ENCODE measurements at places on chromosomes 11 and 22.
A peak's percentile ranks its signal among the peaks of the same experiment; 100 is the strongest.

DNA sequence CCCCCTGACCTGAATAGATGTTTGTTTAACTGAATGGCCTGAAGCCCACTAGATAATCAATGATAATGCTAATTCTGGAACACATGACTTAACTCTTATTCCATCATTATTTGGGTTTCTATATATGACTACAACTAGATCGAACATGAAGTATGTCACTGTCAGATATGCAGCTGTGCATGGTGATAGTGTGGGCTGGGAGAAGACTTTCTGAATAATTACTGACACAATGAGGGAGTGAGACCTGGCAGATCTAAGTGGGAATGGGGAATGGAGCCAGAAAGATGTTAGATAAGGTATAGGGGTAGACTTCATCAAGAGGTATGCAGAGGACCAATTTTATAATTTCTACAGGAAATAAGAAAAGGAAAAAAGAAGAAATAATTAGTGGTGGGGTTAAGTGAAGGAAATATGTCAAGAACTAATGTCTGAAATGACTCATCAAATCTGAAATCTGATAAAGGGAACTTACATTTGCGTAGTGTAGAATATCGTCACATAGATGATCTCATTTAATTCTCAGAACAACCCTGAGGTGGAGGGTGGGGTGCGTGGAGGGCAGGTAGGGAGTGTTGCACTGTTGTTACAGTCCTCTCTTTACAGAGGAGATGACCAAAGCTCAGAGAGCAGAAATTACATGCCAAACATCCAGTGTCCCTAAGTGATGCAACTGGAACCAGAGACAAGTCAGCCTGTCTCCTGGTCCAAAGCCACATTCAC, 68.2 kb upstream of the EED start:
- peak; percentile 48 for DNase-seq

DNA sequence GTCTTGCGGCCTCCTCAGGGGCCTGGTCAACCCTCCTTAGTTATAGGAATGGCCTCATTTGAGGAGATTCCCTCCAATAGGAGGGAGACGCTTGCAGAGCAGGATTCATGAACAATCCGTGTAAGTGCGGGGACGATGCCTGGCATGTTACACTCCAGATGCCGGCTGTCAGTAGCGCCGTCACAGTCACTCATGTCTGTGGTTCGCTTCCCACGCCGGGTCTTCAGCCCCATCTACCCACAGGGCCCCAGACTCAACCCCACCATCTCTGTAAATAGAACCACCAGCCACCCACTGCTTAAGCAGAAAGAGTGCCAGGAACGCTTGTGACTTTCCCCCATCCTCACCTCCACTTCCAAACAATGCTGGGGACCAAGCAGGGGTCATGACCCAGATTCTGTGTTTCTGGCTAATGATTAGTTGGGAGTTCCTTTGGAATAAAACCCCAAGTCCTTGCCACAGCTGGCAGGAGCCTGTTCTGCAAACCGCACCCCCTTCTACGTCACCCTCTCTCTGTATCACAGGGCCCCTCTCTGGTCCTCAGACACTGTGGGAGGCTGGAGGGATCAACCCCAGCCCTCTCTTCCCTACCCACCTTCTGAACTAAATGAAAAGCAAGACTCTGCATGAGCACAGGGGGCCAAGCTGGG, 38.8 kb upstream of the TOLLIP start:
- peak; percentile 8 for DNase-seq

DNA sequence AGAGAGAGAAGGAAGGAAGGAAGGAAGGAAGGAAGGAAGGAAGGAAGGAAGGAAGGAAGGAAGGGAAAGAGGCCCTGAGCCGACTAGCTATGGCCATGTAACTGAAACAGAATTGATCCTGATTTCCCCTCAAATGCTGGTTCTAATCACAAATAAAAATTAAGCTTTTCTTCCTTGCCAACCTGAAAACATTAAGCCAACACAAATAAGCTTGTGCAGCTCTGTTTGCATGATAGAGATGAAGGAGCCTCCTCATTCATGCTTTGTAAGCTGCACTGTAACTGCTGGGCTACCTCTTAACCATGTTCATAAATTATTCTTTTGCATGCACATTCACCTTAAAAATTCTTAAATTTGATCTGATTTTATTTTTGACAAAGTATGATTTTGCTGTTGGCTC, 27.7 kb upstream of the APOL5 start:
- no peak for DNase-seq

- no peak for DNase-seq
Measured at GRCh38 chr11:130849215-130849568, 67.1 kb downstream of the SNX19 start.

DNA sequence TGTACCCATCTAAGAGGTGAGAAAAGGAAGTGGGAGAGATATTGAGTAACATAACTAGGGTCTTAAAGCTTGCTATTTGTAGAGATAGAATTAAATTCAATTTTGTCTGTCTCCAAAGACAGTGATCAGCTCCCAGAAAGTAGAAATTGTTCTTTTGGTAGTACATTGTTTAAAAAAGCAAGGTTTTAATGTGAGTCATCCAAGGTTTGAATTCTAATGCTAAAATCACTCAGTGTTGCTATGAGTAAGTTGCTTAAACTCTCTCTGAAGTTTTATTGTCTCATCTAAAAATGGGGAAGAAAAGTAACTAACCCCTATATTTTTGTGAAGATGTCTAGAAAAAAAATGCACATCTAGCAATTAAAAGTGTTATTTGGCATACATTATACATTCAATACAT, 1004.5 kb upstream of the CCDC90B start:
- no peak for DNase-seq

GRCh38 chr11:79170321-79170720, 270.5 kb downstream of the TENM4 start:
- DNase-seq, result no peak

- no peak for DNase-seq
Measured at GRCh38 chr22:37502342-37503182, 16.4 kb upstream of the MFNG start.

GRCh38 chr11:34629711-34630110, 8.8 kb downstream of the EHF start:
- no peak for DNase-seq

- DNase-seq, result no peak
Measured at GRCh38 chr22:23124611-23125511, 16.9 kb downstream of the RSPH14 start.

GRCh38 chr11:87917111-87917510, 258.1 kb downstream of the RAB38 start:
- no peak for DNase-seq

- no peak for DNase-seq
Measured at GRCh38 chr11:11635443-11635842, 13.6 kb upstream of the GALNT18 start.

- no peak for DNase-seq
Measured at GRCh38 chr22:25120761-25121212, 78.9 kb upstream of the CRYBB3 start.

- DNase-seq, result no peak
Measured at GRCh38 chr11:10504490-10504889, 36.5 kb downstream of the RNF141 start.

DNA sequence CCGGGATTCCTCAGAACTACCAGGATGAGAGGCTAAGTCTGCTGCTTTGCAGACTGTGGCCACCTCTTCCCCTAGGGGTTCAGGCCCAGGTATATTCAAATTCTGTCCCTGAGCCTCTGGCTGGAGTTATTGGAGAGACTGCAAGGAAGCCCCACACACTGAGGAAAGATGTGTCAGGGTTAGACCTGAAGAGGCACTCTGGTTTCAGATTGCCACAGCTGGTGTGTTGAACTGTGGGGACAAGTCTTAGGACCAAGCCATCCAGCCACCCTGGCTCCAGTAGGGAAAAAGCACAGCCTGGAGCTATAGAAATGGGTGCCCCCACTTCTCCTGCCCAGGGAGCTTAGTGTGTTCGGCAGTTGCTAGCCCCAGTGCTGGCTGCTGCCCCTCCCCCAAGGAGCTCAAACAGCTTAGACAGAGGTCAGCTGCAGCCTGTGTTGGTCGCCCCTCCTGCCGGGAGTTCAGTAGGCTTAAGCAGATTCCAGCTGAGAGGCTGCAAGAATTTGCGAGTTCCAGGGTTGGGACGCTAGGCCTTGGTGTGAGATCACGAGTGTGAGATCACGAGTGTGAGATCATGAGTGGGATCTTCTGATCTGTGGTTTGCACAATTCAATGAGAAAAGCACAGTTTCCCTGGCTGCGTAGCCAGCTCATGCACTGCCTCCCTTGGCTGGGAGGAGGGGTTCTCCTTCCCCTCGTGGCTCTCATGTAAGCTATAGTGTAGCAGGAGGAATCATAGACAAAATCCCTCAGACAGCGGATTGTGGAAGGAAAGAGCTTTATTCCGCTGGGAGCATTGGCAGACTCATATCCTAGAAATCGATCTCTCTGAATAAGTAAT, 552.1 kb upstream of the CHORDC1 start:
- no peak for DNase-seq

DNA sequence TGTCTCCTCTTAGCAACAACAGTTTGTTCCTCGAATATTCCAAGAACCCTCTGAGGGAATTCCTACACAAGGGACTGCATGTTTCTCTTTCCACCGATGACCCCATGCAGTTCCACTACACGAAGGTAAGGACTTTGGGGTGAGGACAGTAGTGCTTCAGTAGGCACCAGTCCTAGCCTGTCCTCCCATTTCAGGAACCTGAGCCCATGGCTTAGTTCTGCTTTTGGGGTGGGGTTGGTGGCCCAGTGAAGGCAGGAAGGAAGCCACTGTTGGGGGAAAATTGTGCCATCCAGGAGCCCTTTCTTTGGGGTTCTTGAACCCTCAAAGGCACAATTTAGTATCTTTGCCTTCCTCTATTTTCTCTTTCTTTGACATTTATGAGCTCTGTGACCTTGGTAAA, 38.2 kb downstream of the RNF141 start:
- no peak for DNase-seq

GRCh38 chr22:37461961-37462360, 24.2 kb downstream of the MFNG start:
- no peak for DNase-seq

DNA sequence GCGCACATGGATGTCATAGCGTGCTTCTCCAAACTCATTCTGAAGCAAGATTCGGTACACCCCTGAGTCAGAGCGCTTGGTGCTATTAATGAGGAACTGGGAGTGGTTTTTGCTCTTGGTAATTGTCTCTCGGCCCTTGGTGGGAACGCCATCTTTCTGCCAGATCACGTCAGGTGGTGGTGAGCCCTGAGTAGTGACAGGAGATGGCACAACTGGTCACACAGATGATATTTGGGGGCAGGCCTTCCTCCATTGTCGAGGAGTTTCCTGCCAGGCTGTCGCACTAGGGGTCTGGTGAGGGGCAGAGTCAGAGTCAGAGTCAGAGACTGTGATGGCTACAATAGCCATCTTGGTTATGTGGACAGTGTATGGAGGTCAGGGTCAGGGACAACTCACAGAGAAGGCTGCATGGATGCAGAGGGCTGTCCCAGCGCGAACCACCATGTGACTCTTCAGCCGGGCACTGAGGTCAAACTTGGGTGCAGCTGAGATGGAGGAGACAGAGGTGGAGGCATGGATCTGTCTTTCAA, 9.3 kb downstream of the TMEM86A start:
- no peak for DNase-seq

- no peak for DNase-seq
Measured at GRCh38 chr11:26830218-26830617, 108.4 kb upstream of the SLC5A12 start.

- DNase-seq, result no peak
Measured at GRCh38 chr11:2792381-2793250, 92.8 kb upstream of the KCNQ1OT1 start.

- peak; percentile 14 for DNase-seq
Measured at GRCh38 chr11:86067009-86067850, 1.7 kb downstream of the PICALM start.

DNA sequence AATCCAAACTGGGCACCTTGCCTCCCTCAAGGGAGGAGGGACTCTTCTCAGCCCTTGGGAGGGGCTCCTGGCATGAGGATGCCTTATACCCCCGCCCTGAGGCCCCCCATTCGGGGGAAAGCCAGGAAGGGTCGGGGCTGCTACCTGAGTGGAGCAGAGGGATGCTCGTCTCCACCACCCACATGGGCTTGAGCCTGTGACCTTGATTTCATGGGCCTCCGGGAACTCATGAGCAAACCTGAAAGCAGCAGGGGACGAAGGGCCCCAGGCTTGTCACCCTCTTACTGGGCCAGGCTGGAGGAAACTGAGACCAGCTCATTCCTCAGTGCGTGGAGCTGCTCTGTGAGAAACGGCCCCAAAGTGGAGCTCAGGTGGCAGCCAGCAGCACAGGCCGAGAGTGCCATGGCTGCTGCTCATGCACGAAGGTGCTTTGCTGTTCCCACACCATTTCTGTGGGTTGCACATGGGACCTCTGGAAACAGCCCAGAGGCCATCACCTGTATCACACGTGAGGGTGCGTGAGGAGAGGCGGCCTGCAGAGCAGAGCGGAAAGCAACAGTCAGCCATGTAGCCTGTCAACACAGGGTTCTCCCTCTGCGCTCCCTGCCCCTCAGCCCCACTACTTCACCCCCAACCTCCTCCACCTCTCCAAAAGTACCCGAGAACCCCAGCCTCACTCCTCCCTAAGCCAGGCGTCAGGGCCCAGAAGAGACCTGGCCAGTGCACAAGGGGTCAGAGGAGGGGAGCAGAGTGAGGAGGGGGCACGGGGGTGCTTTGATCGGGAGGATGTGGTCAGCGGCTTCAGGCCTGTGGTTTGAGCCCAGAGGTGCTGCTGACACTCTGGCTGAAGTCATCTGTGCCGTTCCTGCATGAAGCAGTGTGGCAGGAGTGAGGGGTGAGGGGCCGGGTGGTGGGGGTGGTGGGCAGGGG, 14.1 kb upstream of the IL2RB start:
- DNase-seq, result peak; percentile 71

DNA sequence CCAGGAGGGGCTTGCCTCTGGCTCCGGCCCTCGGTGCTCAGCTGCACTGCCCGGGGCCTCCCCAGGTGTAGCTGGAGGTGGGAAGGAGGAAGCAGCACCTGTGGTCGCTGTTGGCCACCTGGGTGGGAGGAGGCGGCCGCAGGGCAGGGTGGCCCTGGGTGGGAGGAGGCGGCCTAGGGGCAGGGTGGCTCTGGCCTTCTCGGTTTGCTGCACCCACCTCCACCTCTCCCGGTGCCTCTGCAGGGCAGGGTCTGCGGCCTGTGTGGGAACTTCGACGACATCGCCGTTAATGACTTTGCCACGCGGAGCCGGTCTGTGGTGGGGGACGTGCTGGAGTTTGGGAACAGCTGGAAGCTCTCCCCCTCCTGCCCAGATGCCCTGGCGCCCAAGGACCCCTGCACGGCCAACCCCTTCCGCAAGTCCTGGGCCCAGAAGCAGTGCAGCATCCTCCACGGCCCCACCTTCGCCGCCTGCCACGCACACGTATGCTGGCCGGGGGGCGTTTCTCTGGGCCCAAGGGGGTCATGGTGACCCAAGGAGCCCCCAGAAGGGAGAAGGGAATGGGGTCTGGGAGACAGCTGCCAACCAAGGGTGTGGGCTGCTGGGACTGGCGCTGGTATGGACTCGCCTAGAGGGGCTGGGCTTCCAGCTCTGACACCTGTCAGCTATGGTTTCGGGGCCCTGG, 20.6 kb downstream of the MUC5AC start:
- DNase-seq, result no peak
